ENCODE measurements at places on chromosomes 11 and 22.

GRCh38 chr11:128521682-128522054 is 65.7 kb downstream of the ETS1 start:
- DNase-seq, result no peak

DNA sequence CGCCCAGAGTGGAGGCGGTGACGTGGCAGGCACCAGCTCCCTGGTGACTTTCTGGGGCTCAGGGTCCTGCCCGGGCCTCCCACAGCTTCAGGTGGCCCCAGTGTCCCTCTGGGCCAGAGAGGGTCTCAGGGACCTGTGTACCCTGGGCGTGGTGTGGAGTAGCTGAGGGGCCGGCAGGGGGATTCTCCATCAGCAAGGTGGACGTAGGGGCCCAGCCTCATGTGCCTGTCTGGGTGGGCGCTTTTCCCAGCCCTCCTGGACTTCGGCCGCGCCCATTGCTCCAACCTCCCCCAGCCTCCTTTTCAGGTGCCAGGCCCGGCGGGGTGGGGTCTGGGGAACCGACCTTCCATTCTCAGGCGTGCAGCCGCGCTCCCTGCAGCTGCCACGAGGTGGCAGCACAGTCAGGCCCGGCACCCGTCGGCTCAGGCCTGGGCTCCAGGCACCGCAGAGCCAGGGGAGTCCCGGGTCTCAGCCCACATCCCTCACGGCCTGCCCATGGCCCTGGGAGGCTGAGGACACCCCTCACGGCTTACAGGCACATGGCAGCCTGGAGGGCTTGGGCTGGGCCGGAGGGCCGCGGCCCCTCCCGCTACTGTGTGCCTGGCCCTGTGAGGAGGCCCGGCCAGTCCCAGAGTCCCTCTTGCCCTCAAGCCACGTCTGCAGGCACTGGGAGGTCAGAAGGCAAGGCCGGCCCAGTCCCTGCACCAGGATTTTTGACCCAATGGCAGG is 19.9 kb upstream of the MUC5B start:
- DNase-seq, result no peak

GRCh38 chr11:122363296-122363695 is 247.3 kb upstream of the BLID start:
- no peak for DNase-seq

DNA sequence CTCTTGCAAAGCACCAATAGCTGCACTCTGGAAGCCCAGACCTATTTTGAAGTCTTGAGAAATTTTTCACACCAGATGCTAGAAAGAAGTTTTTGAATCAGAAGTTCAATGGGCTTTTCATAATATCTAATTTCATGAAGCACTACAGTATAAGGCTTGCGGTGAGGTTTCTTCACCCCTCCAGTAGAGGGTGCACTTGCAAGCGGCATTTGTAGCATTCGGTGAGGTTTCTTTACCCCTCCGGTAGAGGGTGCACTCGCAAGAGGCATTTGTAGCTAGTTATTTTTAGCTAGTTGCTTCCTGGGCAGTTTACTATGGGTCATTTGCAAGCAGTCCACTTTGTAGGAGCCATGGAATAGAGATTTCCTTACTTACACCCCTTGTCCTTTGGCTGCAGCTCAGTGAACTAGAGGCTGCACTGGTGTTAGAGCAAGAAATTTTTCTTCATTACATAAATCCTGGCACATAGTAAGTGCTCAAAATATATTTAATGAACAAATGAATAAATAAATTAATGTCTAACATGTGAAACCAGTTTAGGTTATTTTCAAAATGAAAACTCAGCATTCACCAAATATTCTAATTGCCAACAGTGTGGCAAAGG is 7.8 kb upstream of the NOX4 start:
- DNase-seq, result no peak

GRCh38 chr11:60816590-60817157 is 25.2 kb upstream of the CCDC86 start:
- no peak for DNase-seq

DNA sequence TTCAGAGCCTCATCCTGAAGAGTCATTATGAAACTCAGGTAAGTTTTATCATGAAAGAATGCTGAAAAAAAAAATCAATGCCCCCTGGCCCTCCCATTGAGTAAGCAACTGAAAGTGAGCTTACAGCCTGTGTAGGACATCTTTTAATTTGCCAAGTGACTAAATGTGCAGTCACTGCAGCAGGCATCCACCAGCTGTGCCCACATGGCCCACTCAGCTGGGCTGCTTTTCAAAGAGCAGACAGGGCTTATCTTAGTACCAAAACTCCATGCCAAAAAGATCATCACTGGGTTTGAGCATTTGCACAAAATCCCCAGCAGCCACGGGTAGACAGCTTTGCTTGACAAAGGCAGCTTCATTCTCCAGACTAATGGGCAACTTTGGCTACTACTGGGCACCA is 709.7 kb downstream of the NTM start:
- no peak for DNase-seq

GRCh38 chr22:31151872-31152271 is 8.1 kb upstream of the RNF185 start:
- DNase-seq, result no peak

GRCh38 chr11:93370260-93370659 is 39.7 kb downstream of the DEUP1 start:
- DNase-seq, result no peak

DNA sequence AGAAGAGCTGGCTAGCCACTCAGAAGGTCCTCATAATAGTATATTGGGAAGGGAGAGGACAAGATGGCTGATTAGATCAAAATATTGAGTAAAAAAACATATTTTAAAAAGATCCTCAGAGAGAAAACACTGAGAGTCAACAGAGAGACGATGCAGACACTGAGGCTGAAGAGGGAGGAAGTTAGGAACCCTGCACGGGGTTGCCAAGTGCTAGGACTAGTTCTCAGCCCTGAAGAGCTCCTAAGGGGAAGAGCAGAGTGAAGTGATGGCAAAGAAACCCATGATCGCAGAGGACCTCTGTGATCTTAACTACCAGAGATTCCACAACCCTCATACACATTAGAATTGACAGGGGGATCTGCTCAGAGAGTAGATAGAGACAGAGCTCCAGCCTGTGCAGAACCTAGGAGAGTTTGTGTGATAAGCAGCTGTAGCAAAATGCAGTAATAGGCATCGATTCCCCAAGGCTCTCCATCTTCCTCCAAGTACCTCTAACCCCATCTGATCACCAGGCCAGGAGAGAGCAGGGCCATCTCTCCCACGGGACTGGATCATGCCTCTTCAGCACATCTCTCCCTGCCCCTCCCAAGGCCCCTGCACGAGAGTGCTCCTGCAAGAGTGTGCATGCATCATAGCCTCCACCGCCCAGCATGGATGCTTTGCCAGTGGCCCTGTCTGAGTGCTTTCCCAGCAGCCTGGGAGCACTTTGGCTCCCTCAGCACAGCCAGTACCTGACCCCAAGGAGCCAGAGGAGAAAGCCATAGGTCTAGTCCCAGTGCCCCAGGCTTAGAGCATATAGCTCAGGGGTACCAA is 41.2 kb upstream of the ARL14EP start:
- DNase-seq, result no peak

GRCh38 chr22:46824344-46824909 is 62.0 kb downstream of the TBC1D22A start:
- no peak for DNase-seq

DNA sequence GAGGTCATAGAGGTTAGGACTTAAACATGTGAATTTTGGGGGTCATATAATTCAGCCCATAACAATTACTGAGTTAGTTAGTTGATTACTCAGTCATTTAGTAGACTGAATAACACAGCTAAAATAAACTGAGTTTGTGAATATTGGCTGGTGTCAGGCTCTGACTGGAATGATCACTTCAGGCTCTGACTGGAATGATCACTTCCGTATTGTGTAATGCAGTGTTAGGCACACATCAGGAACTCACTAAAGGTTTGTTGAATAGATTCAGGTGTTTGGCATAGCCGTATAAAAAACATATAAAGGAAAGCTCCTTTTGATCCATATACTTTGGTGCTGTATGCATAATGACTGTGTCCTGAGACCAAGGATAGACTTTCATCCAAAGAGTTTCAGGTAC is 610.5 kb downstream of the INSC start:
- no peak for DNase-seq

Data from amygdala (tissue), 56 donors.